NCI-H2029 treated with DMSO at 0.1 percent for 48 hours (cell line): ENCODE measurements at places on chromosomes 3 and 15.

DNA sequence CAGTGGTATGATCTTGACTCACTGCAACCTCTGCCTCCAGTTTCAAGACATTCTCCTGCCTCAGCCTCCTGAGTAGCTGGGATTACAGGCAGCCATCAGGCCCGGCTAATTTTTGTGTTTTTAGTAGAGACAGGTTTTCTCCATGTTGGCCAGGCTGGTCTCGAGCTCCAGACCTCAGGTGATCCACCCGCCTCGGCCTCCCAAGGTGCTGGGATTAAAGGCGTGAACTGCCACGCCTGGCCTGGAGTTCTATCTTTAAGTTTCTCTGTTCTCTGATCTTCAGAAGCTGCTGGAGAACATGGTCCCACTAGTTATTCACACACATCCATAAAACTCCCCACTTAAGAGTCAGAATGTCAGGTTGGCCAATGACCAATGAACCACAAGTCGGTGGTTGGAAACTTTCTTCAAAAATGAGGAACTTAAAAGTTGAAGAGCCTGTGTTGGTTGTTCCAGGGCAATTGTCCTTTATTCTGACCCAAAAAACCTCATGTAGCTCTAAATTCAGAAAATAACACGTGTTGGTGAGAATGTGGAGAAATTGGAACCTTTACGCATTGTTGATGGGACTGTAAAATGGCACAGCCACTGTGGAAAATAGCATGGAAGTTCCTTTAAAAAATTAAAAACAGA lies 55.9 kb upstream of the PIK3CB start:
- no peak for DNase-seq

GRCh38 chr3:38601956-38602550 lies 47.4 kb downstream of the SCN5A start:
- DNase-seq, result no peak

- DNase-seq, result no peak
These were observed 11.7 kb downstream of the BCL2L10 start for GRCh38 chr15:52100807-52101442.

GRCh38 chr15:34055868-34056595 lies 17.0 kb upstream of the AVEN start:
- DNase-seq, result no peak

DNA sequence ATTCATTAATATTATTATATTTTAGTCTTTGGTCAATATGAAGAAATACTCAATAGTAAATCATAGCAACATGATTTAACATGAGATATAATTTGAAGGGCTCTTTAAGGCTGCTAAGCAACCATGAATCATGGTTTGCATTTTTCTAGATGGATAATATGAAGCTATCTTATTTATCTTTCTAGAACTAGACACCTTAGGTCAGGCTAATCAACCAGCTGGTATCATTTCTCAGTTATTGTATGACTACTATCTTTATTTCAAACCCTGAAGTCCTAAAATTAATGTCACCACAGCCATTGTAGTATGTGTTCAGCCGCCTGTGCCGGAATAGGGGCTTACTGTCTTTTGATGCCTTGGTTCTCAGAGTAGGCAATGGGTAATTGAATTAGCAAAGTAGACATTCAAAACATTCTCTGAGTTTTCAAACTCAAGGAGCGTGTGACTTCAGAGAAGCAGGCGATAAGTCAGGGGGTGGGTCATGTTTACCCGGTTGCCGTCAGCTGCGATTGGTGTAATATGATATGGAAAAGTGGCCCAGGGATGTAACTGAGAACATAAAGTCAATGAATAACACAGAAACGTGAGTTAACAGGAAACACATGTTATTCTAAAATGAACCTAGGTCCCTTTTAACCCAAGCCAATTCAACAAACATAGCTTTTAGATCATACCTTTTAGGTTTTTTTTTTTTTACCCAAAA lies 93.4 kb upstream of the CTDSPL start:
- DNase-seq, result peak; percentile 35

DNA sequence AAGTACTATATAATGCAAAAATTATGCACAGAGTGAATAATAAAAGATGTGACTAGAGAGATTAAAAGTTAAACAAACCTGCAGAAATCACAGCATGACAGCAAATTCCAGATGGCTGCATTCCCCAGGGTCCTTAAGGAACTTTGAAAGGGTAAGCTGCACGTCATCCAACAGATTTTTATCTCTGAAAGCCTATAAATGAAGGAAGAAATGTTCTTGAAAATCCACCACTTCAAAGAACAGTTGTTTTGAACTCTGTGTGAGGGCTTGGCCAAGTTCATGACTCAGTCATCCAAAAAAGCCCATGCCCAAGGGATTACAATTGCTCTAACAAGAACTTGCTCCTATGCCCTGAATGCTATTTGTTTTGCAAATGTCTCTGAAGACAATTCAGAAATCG lies 603.6 kb downstream of the PLOD2 start:
- no peak for DNase-seq

DNA sequence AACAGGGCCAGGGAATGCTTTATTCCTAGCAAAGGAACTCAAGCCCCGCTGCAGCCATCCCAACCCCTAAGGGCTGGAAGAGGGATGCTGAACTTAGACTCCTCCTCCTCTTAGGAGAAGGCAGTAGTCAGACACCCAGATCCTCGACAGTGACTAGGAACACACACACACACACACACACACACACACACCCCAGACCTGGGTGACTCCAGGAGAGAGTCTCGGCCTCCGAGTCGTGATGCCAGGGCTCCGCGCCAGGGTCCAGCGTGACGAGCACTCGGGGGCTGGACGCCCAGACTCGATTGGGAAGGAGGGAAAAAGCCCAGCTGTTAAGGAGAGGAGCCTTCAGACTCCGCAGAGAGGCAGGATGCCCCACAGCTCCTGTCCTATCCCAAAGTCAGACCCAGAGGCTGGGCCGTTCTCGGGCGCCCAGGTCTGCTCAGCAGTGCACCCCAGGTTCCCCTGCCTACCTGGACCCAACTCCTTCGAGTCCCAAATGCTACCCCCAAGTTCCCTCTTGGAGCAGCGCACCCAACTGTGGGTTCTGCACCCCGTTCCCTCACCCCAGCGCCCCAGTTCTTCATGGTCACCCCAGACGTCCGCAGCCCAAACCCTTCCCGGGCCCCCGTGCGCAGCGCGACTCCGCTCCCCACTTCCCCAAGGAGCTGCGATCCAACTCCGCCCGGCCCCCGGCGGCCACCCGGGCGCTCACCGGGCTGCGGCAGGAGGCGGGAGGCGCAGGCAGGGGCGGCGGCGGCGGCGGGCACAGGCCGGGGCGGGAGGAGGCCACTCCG lies 421 bp downstream of the BMF start:
- no peak for DNase-seq

- DNase-seq, result no peak
These were observed 170.6 kb downstream of the FAM43A start for GRCh38 chr3:194856296-194856695.

GRCh38 chr3:7249493-7250076 lies 388.7 kb downstream of the GRM7 start:
- DNase-seq, result no peak

DNA sequence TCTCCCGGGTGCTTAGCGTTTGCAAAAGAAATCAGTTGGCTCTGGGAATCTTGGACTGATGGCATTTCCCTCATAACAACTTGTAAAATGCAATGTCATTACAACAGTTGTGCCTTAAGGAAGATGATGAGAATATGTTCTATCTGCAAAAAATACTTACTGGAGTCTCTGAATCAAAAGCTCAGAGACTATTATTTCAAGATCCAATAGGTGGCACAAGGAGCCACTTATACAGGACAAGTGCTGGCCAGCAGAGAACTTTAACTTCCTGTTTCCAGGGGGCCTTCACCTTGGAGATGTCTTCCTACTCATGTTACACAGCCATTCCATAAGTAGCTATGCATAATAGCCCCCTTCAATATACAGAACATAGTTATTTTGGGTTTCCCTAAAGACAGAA lies 8.9 kb upstream of the RPS27L start:
- no peak for DNase-seq

GRCh38 chr3:71355862-71356261 lies 227.7 kb downstream of the FOXP1 start:
- DNase-seq, result no peak

- DNase-seq, result no peak
These were observed 16.0 kb downstream of the DNAJC19 start for GRCh38 chr3:180973543-180973942.

DNA sequence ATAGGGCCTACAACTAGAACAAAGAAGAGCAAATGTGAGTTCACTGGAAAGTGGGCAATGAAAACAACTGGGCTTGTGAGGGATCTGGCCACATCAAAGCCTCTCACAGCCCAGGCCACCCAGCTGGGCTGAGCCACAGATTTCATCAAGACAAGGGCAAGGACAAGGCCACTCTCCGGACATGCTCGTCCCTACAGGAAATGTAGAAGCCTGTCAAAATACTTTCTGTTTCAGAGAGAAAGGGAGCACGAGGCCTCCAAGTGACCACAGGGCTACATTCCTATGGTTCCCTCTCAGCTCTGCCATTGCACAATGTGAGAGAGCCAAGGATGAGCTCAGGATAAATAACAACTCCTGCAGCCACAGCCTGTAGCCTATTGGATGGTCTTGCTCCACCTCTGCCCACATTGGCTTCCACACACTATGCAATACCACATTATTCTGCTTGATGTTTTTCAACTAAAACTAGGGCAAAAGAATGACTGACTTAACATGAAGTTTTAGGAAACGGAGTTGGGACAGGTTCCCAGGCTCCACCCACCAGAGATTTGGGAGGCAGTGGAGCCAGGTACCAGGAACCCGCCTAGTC lies 12.1 kb downstream of the TBC1D2B start:
- DNase-seq, result no peak

DNA sequence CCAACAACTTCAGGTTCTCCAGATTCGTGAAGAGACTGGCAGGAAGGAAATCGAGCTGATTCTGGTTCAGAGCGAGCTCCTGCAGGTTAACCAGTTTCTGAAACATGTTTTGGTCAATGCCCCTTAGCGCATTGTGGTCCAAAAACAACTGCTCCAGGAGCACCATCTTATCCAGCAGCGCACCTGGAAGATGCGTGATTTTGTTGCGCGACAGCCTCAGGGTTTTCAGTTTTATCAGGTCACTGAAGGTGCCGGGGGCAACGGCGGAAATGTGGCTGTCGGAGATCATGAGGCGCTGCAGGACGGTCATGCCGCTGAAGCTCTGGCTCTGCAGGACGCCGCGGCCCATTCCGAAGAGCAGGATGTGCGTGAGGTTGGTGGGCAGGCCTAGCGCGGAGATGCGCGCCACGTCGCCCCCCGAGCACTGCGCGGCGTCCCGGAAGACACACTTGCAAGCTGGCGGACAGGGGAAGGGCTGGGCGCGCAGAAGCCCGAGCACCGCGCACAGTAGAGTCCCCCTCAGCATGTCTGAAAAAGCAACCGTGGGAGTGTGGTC lies 1.2 kb downstream of the GP5 start:
- no peak for DNase-seq

DNA sequence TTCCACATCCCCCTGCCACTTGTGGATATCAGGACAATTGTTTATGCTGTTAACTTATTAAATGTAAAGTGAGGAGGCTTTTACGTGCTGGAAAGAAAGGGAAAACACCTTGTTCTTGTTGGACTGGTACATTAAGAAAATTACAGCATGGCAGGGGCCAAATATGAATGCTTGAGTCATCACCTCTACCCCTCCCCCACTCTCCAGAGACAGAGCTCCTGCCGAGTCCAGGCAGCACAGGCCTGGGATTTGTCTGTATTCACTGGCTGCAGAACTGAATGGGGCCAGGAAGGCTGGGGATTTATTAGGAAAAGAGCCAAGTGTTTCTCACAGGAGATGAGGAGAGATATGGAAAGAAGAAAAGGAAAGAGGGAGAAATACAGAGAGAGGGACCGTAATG lies 308.9 kb downstream of the EPHB1 start:
- DNase-seq, result no peak

DNA sequence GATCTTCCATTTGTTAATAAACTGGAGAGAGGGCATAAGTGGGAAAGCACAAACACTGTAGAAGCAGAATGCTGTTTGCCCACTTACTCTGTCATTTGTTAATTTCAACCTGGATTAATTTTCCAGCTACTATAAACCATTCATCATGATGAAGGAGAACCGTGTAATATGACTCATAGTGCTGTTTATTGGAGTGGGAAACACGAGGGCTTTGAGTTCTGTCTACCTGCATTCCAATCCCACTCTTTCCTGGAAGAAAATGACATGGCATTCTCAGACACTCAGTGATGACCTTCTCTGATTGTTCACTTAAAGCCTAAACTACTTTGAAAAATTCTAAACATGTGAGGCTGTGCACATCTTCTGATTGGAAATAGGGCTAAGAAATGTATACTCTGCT lies 826.7 kb downstream of the AGBL1 start:
- DNase-seq, result no peak

- no peak for DNase-seq
These were observed 26.0 kb downstream of the FBXW12 start for GRCh38 chr3:48397767-48398681.

DNA sequence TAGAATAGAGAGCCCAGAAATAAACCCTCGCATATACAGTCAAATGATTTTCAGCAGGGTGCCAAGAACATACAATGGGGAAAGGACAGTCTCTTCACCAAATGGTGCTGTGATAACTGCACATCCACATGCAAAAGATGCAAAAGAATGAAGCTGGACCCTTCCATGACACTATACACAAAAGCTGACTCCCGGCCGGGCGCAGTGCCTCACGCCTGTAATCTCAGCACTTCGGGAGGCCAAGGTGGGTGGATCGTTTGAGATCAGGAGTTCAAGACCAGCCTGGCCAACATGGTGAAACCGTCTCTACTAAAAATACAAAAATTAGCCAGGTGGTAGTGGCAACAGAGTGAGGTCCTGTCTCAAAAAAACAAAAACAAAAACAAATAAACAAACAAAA lies 43.2 kb upstream of the IQSEC1 start:
- DNase-seq, result no peak

DNA sequence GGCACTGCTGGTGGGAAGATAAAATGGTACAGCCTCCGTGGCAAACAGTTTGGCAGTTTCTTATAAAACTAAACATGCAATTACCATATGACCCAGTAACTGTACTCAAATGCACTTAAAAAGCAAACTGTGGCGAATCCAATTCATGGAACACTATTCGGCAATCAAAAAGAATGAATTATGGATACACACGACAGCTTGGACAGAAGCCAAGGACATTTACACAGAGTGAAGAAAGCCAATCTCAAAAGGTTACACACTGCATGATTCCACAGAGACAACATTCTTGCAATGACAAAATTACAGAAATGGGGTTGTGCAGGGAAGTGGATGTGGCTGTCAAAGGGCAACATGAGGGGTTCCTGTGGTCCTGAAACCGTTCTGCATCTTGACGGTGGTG lies 122.1 kb upstream of the IQSEC1 start:
- no peak for DNase-seq

GRCh38 chr3:138034918-138035317 lies 25.0 kb downstream of the CLDN18 start:
- DNase-seq, result no peak

DNA sequence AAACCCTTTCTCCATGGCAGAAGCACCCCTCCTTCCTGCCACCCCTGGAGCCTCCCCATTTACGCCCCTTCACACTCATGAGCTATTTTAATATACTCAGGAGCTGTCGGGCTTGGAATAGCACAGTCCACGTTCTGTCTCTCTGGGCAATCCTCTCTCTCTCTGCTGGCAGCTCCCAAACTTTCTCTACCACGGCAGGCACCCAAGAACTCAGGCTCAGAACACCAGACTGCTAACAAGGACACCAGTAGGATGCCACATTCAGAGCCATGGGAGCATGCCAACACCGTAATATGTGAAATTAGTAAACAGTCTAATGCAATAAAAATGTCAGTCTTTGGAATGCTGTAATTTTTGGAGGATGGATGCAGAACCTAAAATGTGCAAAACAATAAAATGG lies 19.3 kb downstream of the TNFAIP8L3 start:
- no peak for DNase-seq
